ENCODE measurements at places on chromosomes 2 and 18. TPM values are rescaled to one million over a fixed set of nuclear protein-coding genes. Genes with fewer than 3 reads are reported as not detected.

The SH3BP4 gene
- total RNA-seq, result 0.05 TPM

The FMNL2 gene
- 0.75 TPM for total RNA-seq

The BUB1 gene
- total RNA-seq, result 82.2 TPM

The RNF152 gene
- total RNA-seq, result not detected

The SCYGR7 gene
- not detected for total RNA-seq

The GRP gene
- total RNA-seq, result not detected

The MAPRE2 gene
- total RNA-seq, result 46.4 TPM

The UCN gene
- 3.6 TPM for total RNA-seq

The RBM44 gene
- 1.1 TPM for total RNA-seq

The CTAGE1 gene
- not detected for total RNA-seq

The RUFY4 gene
- 0.88 TPM for total RNA-seq

The REEP1 gene
- 0.28 TPM for total RNA-seq

The TSPYL6 gene
- total RNA-seq, result not detected

The CFAP65 gene
- total RNA-seq, result not detected

The ICA1L gene
- 4.6 TPM for total RNA-seq
